ENCODE measurements at places on chromosomes 3 and 15.

- no peak for DNase-seq
Observed at GRCh38 chr3:129827765-129828164, 65.7 kb downstream of the TMCC1 start.

DNA sequence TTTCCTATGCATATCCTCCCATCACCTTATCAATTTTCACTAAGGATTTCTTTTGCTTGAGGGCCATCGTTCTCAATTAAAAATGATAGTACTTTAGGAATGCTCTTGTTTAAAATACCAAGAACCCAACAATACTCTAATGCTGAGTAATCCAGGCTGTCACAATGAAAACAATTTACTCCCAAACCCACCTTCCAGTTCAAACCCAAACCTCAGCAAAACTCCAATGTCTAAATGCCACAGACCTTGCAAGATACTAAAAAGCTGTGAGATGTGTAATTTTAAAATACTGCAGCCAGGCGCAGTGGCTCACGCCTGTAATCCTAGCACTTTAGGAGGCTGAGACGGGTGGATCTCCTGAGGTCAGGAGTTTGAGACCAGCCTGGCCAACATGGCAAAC is 889.8 kb downstream of the ROBO1 start:
- no peak for DNase-seq

GRCh38 chr3:127385540-127385870 is 97.7 kb upstream of the PRR20G start:
- DNase-seq = no peak

DNA sequence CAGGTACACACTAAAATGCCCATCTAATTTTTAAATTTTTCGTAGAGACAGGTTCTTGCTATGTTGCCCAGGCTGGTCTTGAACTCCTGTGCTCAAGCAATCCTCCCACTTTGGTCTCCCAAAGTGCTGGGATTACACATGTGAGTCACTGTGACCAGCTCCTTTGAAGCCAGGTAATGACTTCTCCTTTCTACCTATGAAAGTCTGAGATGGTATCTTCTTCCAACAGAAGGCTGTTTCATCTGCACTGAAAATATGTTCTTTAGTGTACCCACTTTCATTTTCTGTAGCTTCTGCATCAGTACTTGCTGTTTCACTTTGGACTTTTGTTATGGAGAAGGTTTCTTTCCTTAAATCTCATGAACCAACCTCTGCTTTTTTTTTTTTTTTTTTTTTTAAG is 8.8 kb downstream of the OIP5 start:
- DNase-seq = no peak

DNA sequence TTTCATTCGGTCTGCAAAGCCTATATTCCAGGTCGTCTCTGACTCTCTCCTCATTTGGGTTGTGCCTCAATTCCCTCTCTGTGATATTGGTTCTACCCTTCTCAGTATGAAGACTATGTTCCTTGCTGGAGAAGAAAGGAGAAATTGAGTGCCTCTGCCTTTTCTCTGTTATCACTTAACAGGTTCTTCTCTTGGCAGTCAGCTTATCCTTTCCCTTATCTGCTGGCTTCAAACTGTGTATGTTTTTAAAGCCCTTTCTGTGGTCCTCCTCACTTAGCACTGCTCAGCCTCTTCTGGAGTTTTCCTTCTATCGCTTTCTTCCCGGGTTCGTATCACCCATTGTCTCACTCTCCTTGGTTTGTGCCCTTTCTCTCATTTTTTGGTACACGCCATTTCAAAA is 65.3 kb upstream of the FSTL1 start:
- DNase-seq = no peak

DNA sequence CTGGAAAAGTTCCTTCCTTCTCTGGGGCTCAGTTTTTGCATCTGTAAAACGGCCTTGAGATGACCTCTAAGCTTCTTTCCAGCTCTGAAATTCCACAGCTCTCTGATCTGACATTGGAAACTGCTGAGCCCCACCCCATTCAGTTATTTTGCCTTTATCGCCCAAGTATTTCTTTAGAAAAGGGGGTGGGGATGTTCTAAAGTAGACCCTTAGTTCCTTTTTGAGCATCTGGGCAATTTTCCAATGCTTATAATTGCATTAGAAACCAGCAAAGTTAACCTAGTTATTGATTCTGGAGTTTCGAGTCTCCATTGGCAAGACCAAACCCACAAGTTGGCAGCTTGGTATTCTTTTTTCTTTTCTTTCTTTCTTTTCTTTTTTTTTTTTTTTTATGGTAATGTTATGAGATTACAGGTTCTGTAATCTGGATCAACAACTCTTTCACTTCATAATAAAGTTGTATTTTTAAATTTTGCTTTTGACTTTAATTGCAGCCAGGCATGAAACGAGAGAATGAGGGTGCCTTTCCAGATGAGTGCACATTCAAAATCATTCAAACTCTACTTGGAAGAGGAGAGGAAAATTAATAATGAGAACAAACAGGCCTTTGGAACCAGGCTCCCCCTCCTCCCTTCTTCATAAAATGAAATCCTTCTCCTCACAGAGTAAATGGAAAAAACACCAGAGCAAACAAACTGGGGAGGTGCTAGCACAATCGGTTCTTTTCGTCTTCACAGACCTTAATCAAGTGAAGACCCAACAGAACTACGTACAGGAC is 76.8 kb upstream of the LRIG1 start:
- no peak for DNase-seq

DNA sequence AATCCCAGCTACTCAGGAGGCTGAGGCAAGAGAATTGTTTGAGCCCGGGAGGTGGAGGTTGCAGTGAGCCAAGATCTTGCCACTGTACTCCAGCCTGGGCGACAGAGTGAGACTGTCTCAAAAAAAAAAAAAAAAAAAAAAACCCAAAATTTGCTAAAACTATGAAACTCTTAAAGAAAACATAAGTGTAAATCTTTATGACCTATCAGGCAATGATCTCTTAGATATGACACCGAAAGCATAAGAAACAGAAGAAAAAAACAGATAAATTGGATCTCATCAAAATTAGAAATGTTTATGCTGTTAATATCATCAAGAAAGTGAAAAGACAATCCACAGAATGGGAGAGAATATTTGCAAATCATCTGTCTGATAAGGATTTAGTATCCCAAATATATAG is 15.3 kb downstream of the GRAMD2A start:
- DNase-seq = no peak

GRCh38 chr15:55282284-55282833 is 7.3 kb downstream of the RAB27A start:
- DNase-seq = peak; percentile 46

DNA sequence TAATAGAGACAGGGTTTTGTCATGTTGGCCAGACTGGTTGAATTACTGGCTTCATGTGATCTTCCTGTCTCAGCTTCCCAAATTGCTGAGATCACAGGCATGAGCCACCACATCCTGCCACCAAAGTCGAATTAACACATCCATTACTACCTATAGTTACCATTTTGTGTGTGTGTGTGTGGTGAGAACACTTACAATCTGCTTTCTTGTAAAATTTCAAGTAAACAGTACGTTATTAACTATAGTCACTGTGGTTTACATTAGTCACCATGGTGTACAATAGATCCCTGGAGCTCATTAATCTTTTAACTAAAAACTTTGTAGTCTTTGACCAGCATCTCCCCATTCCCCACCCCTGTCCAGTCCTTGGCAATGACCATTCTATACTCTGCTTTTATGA is 270.0 kb downstream of the NAALADL2 start:
- DNase-seq = peak; percentile 4

GRCh38 chr3:94082391-94082937 is 19.6 kb downstream of the NSUN3 start:
- no peak for DNase-seq

DNA sequence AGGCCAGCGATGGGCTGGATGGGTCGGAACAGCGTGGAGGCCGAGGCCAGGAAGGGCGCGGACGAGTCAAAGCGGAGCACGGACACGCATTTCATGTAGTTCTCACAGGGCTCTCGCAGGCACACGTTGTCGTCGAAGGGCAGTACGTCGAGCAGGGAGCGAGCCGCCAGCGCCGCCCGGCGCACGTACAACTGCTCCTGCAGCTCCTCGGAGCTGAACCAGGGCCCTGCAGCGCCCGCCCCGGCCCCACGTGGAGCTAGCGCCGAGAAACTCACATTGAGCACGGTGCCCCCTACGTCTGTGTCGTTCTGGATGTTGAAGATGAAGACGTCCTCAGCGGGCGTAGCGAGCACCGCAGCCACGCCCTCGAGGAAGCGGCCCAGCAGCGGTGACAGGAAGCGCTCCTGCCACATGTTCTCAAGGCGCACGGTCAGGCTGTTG is 5.8 kb downstream of the CELSR3 start:
- DNase-seq = no peak

GRCh38 chr3:177817751-177818150 is 620.5 kb upstream of the TBL1XR1 start:
- no peak for DNase-seq

GRCh38 chr3:156631323-156631722 is 43.1 kb upstream of the TIPARP start:
- DNase-seq = no peak

DNA sequence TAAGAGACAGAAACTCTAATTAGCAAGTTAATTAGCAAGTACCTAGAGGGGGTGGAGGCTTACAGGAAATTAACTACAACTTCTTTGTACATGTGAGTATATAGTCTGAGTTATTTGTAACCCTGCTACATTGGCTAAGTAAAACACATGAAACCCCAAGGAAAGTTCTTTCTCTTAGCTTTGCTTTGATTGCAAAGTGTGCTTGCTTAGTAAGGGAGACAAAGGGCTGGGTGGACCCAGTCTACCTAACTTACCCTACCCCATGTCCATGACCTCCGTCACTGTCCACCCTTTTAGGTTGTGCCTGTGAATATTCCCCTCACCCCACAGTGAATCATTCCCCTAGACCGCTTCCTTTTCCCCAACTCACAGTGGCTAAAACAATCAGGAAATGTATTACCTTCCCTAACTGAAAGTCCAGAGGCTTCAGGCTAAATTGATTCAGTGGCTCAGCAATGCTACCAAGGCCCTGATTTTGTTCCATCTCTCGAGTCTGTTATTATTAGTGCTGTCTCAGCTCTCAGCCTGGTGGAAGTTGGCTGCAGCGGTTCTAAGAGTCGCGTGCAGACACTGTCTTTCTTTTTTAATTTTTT is 31.1 kb upstream of the RYR3 start:
- DNase-seq = no peak

DNA sequence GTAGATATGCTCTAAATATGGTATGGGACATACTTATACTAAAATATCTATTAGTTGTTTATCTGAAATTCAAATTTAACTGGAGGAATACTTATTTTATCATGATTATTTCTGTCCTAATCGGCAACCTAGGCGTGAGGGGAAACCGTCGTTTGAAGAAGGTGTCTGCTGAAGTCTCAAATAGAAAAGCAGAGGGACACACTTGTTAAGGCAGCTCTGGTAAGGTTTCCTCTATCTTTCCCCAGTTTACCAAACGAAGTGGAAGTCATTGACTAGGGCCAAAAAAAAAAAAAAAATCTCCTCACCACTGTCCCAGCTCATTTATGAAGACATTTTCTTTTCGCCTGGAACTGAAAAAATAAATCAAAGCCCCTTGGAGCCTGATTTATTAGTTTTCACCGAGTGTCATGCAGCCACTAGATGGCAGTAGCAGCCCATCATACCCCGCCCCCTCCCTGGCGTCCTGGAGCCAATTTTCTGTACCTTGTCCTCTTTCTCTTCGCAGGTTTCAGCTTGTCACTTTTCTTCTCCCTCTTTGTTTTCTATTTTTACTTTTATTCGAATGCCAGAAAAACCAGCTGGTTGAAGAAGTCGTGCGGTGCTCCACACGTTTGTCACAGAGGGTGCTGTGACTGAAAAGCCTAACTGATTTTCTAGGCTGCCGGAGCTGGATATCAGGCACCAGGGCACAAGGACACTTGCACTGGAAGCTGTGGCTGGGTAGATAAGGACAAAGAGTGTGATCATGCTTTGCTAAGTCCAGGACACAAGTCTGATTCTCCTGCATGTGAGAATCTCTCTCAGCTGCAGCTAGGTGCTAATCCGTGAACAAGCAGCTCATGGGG is 238.7 kb downstream of the ZPLD1 start:
- no peak for DNase-seq

- DNase-seq = no peak
Observed at GRCh38 chr15:70451821-70452653, 311.3 kb downstream of the UACA start.

GRCh38 chr3:161444694-161445077 is 51.9 kb upstream of the OTOL1 start:
- no peak for DNase-seq

DNA sequence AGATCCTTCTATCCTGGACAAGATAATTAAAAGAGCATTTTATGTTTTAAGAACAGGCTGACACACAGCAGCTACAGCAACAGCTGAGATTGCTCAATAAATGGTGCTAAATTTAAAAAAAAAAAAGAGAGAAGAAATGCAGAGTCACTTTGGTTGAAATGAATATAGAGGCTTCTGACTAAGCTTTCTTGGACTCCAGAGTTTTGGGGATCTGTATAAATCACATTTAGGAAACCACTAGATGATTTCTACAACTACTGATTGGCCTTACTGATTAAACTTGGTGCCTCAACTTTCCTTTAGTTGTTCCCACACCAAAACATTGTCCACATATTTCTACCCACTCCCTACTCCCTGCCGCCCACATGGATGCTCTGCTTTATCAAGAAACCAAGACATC is 132.9 kb upstream of the ZBTB20 start:
- DNase-seq = peak; percentile 38

- DNase-seq = no peak
Observed at GRCh38 chr3:168678730-168679129, 583.0 kb upstream of the GOLIM4 start.

DNA sequence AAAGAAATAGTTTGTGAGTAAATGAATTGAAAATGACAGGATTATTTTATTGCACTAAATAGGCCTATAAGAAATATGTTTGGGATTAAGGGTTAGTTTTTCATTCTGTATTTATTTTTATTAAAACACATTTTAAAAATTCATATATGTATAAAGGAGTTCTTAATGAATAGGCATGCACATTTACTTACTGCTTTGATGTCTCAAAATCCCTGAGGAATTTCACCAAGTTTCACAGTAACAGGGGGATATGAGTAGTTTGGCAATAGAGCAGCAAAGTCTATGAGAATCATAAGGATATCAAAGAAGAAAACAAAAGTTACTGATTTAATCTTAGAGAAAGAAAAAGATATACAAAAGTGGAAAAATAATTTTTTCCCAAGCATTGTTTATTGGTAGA is 411.7 kb downstream of the NAALADL2 start:
- no peak for DNase-seq

Measured in BJ (cell line).